ENCODE measurements at places on chromosomes 4 and X. TPM values are rescaled to one million over a fixed set of nuclear protein-coding genes. Genes with fewer than 3 reads are reported as not detected.

DNA sequence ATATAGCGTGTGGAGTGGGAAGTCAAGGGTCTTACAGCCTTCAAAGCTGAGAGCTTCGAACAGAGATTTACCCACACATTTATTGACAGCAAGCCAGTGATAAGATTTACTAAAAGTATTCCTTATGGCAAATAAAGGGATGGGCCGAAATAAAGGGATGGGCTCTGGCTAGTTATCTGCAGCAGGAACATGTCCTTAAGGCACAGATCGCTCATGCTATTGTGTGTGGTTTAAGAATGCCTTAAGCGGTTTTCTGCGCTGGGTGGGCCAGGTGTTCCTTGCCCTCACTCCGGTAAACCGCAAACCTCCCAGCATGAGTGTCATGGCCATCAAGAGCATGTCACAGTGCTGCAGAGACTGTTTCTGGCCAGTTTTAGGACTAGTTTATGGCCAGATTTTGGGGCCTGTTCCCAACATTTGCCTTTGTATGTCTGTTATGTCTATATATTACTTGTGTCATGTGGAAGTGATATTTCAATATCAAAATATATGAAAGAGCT is 53.5 kb downstream of the UGT2B10 start:
- no peak for DNase-seq

The RHOXF2 gene
- total RNA-seq = not detected

The FHL1 gene
- 18.7 TPM for total RNA-seq

DNA sequence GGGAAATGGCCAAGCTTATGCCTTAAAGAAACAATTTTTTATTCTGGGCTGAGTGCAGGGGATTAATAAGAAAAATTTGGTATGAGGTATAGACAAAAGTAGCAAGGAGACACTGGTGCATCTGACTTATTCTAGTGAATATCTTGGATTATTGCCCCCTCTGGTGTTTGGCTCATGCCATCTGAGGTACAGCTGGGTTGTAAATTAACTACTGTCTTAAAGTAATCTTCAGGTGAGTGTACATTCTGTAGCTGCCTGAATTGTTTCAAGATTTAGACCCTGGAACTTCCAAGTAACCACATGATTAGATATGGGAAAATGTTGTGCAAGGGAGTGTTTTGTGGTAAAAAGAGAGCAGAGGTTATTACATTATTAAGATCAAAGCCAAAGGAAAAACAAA is 988.7 kb downstream of the FAM133A start:
- no peak for DNase-seq

- no peak for DNase-seq
These were observed 75.9 kb upstream of the CPEB2 start for GRCh38 chr4:14926368-14926767.

The GEMIN8 gene
- total RNA-seq = 13.4 TPM

DNA sequence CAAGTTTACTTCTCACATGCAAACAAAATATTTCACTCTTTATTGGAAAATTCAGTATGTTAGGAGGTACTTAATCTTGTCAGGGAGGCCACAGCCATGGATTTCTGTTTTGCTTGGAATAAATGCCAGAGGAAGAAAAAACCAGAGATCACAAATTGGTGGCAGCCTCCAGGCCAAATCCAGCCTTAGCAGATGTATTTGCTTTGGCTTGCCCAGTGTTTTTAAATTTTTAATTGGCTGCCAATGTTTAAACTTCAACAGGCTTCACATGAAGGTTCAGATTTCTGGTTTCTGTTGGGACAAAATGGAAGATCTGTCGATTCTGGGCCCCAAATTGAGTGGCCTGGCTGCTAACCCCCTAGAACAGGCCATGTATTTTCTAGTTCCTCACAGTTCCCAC is 19.2 kb downstream of the YY2 start:
- no peak for DNase-seq

DNA sequence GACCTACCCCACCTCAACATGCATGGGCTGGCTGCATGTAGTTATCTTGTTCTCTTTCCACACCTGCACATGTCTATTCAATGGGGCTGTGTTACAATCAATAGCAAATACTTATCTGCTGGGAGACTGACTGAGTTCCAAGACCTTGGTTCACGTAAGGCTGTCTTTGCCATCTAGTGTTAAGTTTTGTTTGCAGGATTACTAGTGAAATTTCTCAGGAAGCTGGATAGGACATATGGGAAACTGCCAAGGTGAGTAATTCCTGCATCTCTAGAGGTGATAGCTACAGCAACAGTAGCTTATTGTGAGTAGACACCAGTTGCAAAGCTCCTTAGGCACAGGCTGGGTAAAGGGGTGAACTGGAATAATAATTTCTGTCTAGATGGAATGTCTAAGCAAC is 177.5 kb downstream of the ENOX2 start:
- no peak for DNase-seq

- DNase-seq = no peak
These were observed 46.4 kb downstream of the IL13RA1 start for GRCh38 chrX:118773782-118774181.

GRCh38 chr4:147050356-147050765 is 104.7 kb upstream of the TTC29 start:
- no peak for DNase-seq

DNA sequence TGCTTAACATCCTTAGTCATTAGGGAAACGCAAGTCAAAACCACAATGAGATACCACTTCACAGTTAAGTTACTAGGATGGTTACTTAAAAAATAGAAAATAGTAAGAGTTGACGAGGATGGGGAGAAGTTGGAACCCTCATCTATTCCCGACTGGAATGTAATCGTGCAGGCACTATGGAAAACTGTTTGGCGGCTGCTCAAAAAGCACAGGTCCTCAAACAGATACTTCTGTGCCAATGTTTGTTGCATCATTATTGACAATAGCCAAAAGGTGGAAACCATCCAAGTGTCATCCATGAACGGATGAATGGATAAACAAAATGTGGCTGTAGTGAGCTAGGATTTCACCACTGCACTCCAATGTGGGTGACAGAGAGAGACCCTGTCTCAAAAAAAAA is 11.7 kb downstream of the CTAG1B start:
- DNase-seq = no peak

All from activated T-cell treated with anti-CD3 and anti-CD28 coated beads, Interleukin-2, amount 50 U/mL, for 72 hours (primary cell).